Smooth muscle cell of bladder (primary cell): ENCODE measurements at places on chromosomes 6 and 20. TPM values are rescaled to one million over a fixed set of nuclear protein-coding genes. Genes with fewer than 3 reads are reported as not detected.

Gene MAS1
- total RNA-seq = under 0.01 and 0.09 TPM in 2 replicates

Gene HLA-DQA1
- total RNA-seq = not detected in 2 replicates

Gene BEND6
- 6.5 and 12.8 TPM in 2 replicates for total RNA-seq

Gene RUNX2
- total RNA-seq = 1.8 and 2.0 TPM in 2 replicates

Gene OR2J3
- total RNA-seq = not detected in 2 replicates

Gene GPR6
- not detected in 2 replicates for total RNA-seq

Gene SLC13A3
- total RNA-seq = 2.7 and 4.9 TPM in 2 replicates

Gene RWDD2A
- total RNA-seq = 5.0 and 5.9 TPM in 2 replicates

Gene TNFAIP3
- 8.7 and 13.3 TPM in 2 replicates for total RNA-seq

Gene IRF4
- total RNA-seq = 0.14 and 0.65 TPM in 2 replicates

Gene ECT2L
- total RNA-seq = under 0.01 TPM in 1 of 2 replicates, not detected in the other

Gene CCDC170
- total RNA-seq = 2.6 and 3.1 TPM in 2 replicates

Gene HLA-DQB2
- total RNA-seq = not detected in 2 replicates

Gene LTB
- not detected in 2 replicates for total RNA-seq

Gene BTN1A1
- not detected in 2 replicates for total RNA-seq

Gene ASF1A
- 11.7 and 16.8 TPM in 2 replicates for total RNA-seq

Gene CTAGE9
- not detected in 2 replicates for total RNA-seq

Gene SYCP2
- total RNA-seq = 0.37 and 0.57 TPM in 2 replicates

Gene ACOT8
- 46.2 and 46.5 TPM in 2 replicates for total RNA-seq

Gene PRL
- total RNA-seq = under 0.01 TPM in 1 of 2 replicates, not detected in the other

Gene THBD
- total RNA-seq = 1.00 and 1.2 TPM in 2 replicates

Gene ZNF165
- total RNA-seq = 0.46 and 0.57 TPM in 2 replicates

Gene STX7
- total RNA-seq = 17.1 and 30.2 TPM in 2 replicates

Gene KIF25
- not detected in 2 replicates for total RNA-seq

Gene B3GALT4
- 7.1 and 8.8 TPM in 2 replicates for total RNA-seq

Gene GJA10
- not detected in 2 replicates for total RNA-seq

Gene CTCFL
- not detected in 2 replicates for total RNA-seq

Gene CST2
- 0.55 and 0.71 TPM in 2 replicates for total RNA-seq

Gene EPB41L1
- 14.4 and 24.5 TPM in 2 replicates for total RNA-seq

Gene OOEP
- total RNA-seq = not detected in 2 replicates

Gene SYNDIG1
- 1.1 and 1.9 TPM in 2 replicates for total RNA-seq

Gene ZNF391
- 0.85 and 0.92 TPM in 2 replicates for total RNA-seq

Gene LCA5
- total RNA-seq = 5.0 and 5.3 TPM in 2 replicates

Gene ID4
- total RNA-seq = 8.0 and 10.2 TPM in 2 replicates

Gene KIF6
- under 0.01 and 0.46 TPM in 2 replicates for total RNA-seq

Gene C20orf144
- total RNA-seq = 0.09 and 0.14 TPM in 2 replicates

Gene FHL5
- total RNA-seq = not detected in 2 replicates

Gene PPP1R3D
- total RNA-seq = 5.0 and 6.4 TPM in 2 replicates

Gene ACTL10
- 1.3 and 1.9 TPM in 2 replicates for total RNA-seq

Gene ENPP4
- 2.6 and 2.8 TPM in 2 replicates for total RNA-seq

Gene MACROD2
- total RNA-seq = 0.14 and 0.55 TPM in 2 replicates

Gene LRRN4
- total RNA-seq = under 0.01 TPM in 1 of 2 replicates, not detected in the other

Gene TGM2
- total RNA-seq = 114 and 241 TPM in 2 replicates

Gene PLCB1
- total RNA-seq = 50.3 and 52.3 TPM in 2 replicates

Gene SMLR1
- not detected in 2 replicates for total RNA-seq

Gene MAP3K7
- total RNA-seq = 28.7 and 34.2 TPM in 2 replicates

Gene FRMD1
- not detected in 2 replicates for total RNA-seq

Gene STMND1
- not detected in 2 replicates for total RNA-seq
